ENCODE measurements at places on chromosomes 5 and 9.

DNA sequence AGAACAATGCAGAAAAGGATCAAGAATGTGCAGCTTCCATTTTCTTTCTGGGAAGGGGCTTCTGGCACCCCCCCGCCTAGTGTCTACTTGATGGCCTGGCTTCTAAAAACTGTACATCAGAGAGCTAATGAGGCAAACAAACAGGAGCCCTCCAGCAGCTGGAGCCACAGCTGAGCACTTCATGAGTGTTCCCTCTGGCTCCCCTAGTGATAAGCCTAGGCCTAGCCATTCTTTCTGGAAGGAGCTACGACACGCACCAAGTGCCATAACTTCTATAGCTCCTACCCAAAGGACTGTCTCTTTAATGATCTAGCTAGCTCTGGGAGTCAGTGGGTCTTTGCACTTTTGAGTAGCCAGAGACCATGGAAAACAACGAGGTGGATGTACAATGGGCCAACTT, 66.1 kb downstream of the DNAH5 start:
- DNase-seq = no peak

DNA sequence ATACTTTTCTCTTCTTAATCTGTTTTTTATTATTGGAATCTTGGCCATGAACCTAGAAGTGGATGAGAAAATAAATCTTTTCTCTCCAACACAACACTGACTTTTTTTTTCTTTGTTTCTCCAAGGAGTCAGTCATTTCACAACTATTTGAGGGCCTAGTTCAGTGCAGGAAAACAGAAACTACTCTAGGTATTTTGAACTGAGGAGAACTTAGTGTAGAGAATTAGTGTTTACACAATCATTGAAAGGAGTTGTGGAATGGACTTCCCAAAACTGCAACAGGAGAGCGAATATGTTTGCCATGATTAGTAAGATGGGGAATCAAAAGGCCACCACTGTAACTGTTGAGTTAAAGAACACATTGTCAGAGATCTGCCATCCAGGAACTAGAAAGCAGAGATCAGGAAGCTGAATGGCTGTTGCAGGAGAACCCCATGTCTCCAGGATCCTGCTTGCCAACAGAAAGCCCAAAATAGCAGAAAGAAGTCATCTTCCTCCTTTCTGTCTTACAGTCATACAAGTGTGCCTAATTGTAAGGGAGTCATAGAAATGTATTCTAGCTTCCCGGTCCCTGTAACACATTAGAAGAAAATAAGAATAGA, 20.3 kb upstream of the PCDH1 start:
- no peak for DNase-seq

GRCh38 chr5:145780982-145781381, 54.2 kb downstream of the PRELID2 start:
- DNase-seq = no peak

DNA sequence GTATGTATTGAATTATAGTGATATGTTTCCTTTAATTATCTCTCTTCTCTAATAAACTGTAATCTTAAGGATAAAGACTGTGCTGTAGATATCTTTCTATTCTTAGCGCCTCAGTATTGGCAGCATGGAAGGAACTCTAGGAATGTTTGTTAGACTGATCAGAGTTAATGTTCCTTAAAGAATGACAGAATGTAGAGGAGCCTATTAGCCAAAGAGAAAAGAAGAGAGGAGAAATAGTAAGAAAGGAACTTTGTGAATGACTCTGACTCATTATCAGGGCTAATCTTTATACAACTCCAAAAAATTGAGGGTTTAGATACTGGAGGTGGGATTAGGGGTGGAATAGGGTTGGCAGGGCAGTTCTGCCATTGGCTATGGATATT, 59.0 kb upstream of the NUDT12 start:
- no peak for DNase-seq

GRCh38 chr9:127195976-127196825, 68.4 kb upstream of the GARNL3 start:
- DNase-seq = no peak

DNA sequence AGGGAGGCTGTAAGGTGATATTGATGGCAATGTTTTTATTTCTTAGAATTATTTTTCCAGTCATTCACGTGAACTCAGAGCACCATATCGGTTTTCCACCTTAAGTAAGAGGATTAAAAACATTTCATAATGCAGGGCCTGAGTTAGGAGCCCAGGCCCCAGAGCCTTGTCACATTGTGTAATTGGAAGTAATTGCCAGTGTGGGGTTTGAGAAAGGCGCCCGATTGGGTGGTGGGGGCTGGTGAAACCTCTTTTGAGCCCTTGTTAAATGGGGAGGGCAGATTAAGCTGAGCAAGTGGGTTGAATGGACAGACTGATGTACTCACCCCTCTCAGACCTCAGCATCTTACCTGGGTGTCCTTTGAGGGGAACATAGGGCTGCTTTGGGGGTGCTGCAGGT, 116.7 kb upstream of the PITX1 start:
- no peak for DNase-seq

DNA sequence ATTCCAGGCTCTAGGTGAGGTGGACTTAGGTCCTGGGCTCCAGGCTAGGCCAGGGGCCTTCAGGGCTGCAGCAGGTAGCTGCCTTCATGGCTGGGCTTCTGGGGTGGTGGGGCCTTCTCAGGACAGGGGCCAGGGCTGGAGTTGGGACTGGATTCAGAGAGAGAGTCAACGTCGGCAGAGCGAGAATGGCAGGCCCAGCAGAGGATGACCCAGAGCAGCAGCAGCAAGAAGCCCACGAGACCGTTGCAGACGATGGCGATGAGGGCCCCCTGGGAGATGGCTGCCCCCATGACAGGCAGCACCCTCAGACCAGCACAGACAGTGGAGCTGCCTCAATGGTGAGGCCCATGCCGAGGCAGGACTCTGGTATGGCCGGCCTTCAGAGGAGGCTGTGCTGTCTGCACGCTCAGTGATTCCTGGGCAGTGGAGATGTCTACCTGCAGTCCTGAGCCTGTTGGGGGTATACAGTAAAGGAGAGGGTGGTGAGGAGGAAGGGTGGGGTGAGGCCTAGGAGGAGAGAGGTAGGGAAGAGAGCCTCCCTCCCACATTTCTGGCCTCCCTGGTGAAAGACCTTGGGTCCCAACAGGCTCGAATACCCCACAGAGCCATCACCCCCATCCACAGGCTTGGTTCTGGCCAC, 1.3 kb downstream of the ENHO start:
- DNase-seq = no peak

GRCh38 chr9:21906881-21907280, 87.3 kb downstream of the CDKN2A start:
- no peak for DNase-seq

GRCh38 chr5:116573279-116573701, 1.3 kb downstream of the SEMA6A start:
- DNase-seq = no peak

GRCh38 chr9:127723444-127723843, 7.6 kb downstream of the TTC16 start:
- no peak for DNase-seq

DNA sequence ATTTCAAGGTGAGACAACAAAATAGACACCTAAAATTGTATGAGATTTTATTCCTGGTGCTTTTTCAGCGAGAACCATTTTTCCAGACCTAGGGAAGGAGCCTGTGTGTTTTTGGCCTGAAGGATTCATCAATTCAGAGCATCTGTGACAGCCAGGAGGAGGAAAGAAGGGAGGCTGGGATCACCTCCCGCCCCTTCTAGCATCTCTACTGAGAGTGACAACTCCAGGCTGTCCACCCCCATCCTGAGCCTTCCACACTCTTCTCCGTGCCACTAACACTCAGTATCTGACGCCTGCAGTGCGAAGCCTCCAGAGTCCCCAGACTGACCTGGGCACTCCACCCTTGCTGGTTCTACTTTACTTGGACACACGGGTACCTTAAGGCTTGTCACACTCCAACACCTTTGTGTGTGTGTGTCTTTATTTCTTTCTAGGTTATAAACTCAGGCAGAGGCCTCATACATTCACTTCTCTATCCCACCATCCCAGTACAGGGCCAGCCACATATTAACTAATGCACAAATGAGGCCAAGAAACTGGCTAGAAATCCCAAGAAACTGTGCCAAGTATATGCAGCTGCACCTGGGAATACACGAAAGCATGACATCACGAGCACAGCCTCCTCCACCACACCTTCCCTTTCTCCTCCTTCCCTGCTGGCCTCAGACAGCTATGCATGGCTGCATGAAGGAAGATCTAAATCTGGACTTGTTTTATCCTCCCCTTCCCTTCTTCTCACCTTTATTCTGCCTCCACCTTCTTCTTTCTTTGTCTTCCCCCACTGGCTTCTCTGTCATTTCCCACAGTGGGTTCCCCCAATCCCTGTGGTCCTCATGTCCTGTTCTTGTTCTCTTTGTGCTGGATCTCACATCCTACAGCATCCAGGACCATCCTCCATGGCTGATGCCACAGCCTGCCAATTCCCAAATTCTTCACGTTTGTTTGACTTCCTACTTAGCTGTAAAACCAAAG, 16.0 kb downstream of the S1PR3 start:
- no peak for DNase-seq

All from activated CD4-positive, alpha-beta T cell treated with anti-CD3 and anti-CD28 coated beads, Interleukin-2, amount 50 U/mL, for 24 hours (primary cell).